ENCODE measurements at places on chromosomes 7 and 10. TPM values are rescaled to one million over a fixed set of nuclear protein-coding genes. Genes with fewer than 3 reads are reported as not detected.

Gene COBL
- total RNA-seq = 50.2 TPM

Gene LIPM
- total RNA-seq = 25.9 TPM

Gene YKT6
- total RNA-seq = 41.9 TPM

Gene ABCB4
- total RNA-seq = 1.9 TPM

Gene RARRES2
- total RNA-seq = 17.5 TPM

Gene SLC39A12
- total RNA-seq = not detected

Gene COL13A1
- 3.4 TPM for total RNA-seq

Gene GIMAP4
- total RNA-seq = 6.6 TPM

Gene TMEM225B
- 1.4 TPM for total RNA-seq

Gene MGAM2
- total RNA-seq = 0.97 TPM

Gene FZD8
- total RNA-seq = 10.3 TPM

All from suprapubic skin (tissue), 4 donors.